ENCODE measurements at places on chromosomes 16 and 17.

DNA sequence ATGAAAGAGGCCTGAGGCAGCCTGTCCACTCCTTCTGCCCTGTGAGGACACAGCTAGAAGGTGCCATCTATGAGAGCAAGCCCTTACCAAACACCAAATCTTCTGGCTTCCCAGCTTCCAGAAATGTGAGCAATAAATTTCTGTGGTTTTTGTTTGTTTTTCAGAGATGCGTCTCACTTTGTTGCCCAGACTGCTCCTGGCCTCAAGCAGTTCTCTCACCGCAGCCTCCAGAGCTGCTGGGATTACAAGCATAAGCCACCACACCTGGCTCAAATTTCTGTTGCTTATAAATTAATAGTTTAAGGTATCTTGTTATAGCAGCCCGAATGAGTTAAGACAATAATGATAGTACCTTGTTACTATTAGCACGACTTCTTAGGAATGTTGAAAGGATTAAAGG, 12.5 kb upstream of the SLC16A11 start:
- DNase-seq = no peak

DNA sequence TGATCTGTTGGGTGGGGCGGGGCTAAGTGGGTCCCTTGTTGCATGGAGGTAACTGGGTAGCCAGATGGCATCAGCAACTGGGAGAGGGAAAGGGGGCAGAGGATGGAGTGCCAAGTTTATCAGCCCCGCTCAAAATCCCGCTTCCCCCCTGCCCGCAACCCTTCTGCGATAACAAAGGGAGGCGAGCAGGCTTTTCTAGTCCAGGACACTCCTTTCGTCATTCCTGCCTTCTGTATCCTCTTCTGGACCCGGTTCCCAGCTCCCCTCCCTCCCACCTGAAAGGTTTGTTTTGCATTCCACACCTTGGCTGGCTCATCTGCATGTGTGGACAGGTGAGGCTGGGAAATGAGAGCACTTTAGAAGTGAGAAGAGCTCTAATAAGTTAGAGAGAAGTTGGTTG, 53.3 kb downstream of the HLF start:
- DNase-seq = no peak

GRCh38 chr16:85412911-85413520, 200.1 kb upstream of the GSE1 start:
- peak; percentile 73 for DNase-seq

DNA sequence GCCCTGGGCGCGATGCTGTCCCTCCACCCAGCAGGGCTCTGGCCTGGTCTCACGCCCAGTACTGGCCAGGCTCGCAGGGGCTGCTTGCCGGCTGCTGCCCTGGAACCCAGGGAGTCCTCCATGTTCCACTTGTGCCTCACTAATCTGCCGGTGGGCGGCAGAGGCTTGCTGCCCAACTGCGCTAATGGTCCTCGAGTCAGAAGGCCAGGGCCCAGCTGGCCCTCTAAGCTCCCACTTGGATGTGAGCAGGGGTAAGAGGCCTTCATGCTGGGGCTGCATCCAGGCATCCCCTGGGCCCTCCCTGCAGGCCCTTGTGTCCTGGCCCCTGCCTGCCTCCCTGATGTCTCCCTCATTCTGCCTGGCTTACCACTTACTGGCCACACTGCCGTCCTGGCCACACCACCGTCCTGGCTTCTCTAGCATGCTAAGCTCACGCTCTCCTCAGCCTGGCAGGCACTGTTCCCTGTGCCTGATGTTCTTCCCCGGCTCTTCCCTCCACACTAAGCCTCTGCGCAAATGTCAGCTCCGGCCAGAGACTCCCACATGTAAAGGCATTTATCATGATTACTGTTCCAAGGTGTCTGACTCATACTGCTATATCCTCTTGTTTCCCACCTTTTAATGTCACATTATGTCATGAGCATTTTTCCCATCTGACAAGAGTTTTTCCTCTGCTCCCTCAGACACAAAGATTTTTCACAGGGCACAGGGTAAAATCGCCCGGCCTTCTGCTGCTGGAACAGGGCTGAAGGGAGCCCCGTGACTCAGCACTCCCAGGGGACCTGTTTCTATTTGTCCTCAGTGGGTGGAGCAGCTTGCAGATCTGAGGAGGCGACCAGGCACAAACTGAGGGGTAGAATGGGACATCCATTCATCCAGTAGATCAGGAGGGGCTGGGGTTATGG, 15.9 kb downstream of the B9D1 start:
- peak; percentile 94 for DNase-seq

DNA sequence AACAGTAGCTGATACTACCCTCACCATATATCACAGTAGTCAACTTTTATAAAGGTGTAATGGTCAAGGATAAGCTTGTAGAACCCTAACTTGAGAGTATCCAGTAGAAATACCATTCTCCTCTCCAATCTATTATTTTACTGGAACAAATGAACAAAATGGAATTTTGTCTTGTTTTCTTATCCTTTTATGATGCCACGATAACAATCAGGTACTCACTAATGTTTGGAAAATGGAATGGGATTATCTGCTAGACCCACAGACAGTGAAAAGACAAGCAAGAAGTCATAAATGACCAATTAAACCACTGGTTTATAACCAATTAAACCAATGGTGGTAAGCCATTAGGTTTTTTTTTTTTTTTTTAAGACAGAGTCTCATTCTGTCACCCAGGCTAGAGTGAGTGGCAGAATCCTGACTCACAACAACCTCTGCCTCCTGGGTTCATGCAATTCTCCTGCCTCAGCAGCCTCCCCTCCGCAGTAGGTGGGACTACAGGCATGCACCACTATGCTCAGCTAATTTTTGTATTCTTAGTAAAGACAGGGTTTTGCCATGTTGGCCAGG, 10.4 kb downstream of the GPATCH8 start:
- DNase-seq = no peak

DNA sequence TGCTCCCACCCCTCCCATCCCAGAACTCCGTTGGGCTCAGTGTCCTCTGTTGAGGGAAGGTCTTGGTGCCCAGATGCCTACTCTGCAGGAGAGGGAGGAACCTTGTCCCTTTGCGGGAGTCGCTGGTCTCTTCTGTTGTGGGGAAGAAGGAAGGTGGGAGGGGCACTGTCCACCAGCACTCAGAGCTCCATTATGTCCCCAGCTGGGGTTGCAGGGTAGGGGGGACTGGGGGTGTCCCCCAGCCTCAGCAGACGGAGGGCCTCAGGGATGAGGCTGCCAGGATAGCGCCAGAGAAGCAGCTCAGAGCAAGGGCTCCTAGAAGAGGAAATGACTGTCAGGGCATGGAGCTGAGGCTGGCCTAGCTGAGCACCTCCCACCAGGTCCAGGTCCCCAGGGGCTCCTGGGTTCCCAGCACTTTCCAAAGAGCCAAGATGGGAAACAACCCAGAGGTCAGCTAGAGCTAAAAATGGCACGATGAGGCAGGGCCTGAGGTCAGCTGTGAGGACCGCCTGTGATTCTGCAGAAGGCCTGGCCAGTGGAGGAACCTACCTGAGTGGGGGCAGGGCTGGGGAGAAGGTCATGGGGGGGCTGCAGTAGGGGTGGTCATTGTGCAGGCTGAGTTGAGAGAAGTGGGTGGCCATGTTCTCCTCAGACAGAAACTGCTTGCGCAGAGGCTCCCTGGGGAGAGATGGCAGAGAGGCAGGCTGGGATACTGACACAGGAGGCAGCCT, 893 bp downstream of the HCFC1R1 start:
- peak; percentile 91 for DNase-seq

GRCh38 chr17:559551-560431, 154.8 kb downstream of the VPS53 start:
- DNase-seq = peak; percentile 76

DNA sequence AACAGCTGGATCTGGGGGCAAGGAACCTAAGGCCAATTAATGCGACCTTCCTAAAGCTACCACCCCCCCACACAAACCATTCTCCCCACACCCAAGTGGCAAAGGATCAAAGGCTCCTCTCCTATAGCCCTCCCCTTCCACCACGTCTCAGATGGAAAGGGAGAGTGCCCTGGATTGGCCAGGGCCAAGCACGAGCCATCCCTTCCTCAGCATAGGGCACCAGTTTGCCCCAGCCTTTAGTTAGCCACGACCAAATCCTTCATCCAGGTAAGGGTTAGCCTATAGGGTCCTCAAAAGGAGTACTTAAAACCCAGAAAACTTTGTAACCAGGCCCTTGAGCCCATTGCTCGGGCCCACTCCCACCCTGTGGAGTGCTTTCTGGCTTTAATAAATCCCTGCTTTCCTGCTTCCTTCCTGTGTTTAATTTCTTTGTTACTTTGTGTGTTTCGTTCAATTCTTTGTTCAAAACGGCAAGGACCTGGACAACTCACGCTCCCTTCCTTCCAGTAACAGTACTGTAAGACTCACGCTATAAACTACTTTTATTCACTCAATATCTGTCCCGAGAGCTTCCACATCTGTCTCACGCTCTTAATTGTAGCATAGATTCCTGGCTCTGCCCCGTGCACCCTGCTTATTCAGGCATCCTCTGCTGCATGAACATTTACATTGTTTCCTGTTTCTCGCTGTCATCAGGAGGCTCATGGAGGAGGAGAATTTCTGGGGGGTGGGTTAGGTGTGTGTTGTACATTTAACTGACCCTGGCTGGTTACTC, 62.3 kb downstream of the TNFRSF13B start:
- no peak for DNase-seq

- no peak for DNase-seq
These were observed 22.1 kb upstream of the FASN start for GRCh38 chr17:82120148-82120547.

- no peak for DNase-seq
These were observed 26.7 kb upstream of the ERN1 start for GRCh38 chr17:64156670-64157069.

GRCh38 chr16:4026854-4027253, 89.4 kb downstream of the ADCY9 start:
- DNase-seq = no peak

GRCh38 chr17:37841232-37841631, 83.0 kb upstream of the TBC1D3K start:
- no peak for DNase-seq

- DNase-seq = no peak
These were observed 14.4 kb downstream of the CTRL start for GRCh38 chr16:67917140-67917851.

GRCh38 chr17:18159551-18160120, 24.0 kb upstream of the ALKBH5 start:
- DNase-seq = no peak

Data from aorta (tissue), 5 donors.